Lung (tissue), 17 donors: ENCODE measurements at places on chromosomes 3 and 15. TPM values are rescaled to one million over a fixed set of nuclear protein-coding genes. Genes with fewer than 3 reads are reported as not detected.
A peak's percentile ranks its signal among the peaks of the same experiment; 100 is the strongest.

Gene CTXND1
- total RNA-seq: 2.2 TPM

Gene GATA2
- 37.0 TPM for total RNA-seq

Gene ERICH6
- 0.49 TPM for total RNA-seq

Gene HACD2
- total RNA-seq: 40.7 TPM

Gene POLQ
- 0.80 TPM for total RNA-seq

DNA sequence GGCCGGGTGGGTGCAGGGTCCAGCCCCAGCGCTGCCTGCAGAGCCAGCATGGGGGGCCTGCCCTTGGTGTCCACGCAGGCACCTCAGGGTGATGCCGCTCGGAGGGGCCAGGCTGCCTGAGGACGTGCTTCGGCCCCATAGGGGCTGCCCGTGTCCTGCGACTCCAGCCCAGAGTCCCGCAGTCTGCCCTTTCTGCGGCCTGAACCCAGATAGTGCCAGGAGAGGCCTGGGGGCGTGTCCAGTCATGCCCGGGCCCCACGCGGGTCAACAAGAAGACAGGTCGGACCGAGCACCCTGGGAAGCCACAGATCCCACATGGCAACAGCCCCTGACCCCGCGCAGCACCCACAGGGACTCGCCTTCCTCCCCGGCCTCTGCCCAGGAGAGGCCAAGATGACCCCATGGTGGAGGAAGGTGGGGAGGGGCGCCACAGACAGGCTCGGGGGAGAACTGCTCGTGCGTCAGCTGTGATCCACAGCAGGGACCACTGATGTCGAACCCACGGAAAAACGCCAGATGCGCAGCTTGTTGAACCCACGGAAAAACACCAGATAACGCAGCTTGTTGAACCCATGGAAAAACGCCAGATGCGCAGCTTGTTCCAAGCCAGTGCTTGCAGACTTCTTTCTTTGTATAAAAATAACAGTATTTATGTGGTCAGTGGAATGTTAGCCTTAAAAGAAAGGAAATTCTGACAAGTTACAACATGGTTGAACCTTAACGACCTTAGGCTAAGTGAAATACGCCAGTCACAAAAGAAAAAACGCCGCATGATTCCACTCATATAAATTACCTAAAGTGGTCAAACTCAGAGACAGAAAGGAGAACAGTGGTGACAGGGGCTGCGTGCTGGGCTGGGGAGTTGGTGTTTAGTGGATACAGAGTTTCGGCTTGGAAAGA lies 28.5 kb downstream of the CYFIP1 start:
- no peak overlapping the region for H3K4me3 ChIP-seq
- peak overlapping the region; percentile 33 for H3K27ac ChIP-seq
- H3K36me3 ChIP-seq: peaks cover 5% of the 10 kb centered on the region

- no peaks in the 10 kb centered on the region for H3K27me3 ChIP-seq
- H3K27ac ChIP-seq: no peak overlapping the region
- H3K4me3 ChIP-seq: no peak overlapping the region
- DNase-seq: no peak
Measured at GRCh38 chr3:70813311-70813710, 500.9 kb upstream of the MDFIC2 start.

Gene UBE2E2
- 87.5 TPM for total RNA-seq

DNA sequence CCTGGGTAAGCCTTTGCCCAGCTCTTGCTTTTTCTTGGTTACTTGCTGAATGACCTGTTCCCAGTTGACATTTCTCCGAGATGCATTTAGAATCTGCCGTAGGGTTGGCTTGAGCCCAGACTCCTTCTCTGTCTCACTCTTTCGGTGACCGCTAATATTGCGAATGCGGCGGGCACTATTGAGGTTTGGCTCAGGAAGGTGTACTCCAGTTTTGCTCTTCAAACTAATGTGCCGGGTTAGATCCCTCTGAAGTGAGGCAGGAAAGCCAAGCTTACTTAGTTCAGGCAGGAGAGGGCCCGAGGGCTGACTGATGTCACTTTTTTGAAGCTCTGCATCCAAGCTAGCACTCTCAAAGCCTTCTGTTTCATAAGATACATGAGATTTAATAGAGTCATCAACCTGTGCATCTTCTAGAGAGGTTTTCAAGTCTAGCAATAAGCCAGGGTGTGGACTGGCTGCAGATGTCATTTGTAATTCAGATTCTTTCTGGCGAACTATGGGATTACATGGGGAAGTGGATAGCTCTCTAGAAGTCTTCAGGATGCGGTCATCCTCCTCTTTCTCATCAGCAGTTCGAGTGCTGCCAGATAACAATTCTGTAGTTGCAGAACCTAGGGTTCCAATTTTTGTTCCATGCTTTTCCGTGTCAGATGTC lies 41.0 kb downstream of the ZNF106 start:
- no peak for DNase-seq
- H3K36me3 ChIP-seq: peaks cover 42% of the 10 kb centered on the region
- no peak overlapping the region for H3K4me3 ChIP-seq
- H3K27ac ChIP-seq: peak overlapping the region; percentile 14
- H3K27me3 ChIP-seq: no peaks in the 10 kb centered on the region
